ENCODE measurements at places on chromosomes 5 and 9. TPM values are rescaled to one million over a fixed set of nuclear protein-coding genes. Genes with fewer than 3 reads are reported as not detected.

FAT2 gene
- not detected for total RNA-seq

GNA14 gene
- not detected for total RNA-seq

SLCO6A1 gene
- not detected for total RNA-seq

PRRT1B gene
- 0.35 TPM for total RNA-seq

CER1 gene
- total RNA-seq, result not detected

PCDHGA12 gene
- not detected for total RNA-seq

CDKN2B-AS1 gene
- not detected for total RNA-seq

ZFP2 gene
- not detected for total RNA-seq

TAF11L5 gene
- not detected for total RNA-seq

MAMDC4 gene
- 3.4 TPM for total RNA-seq

PCDHGB1 gene
- total RNA-seq, result 1.9 TPM

Data from A549 treated with Mapracorat at 1 μM for 4 hours (cell line).